ENCODE measurements at places on chromosomes 4 and X. TPM values are rescaled to one million over a fixed set of nuclear protein-coding genes. Genes with fewer than 3 reads are reported as not detected.

The DUSP21 gene
- not detected for total RNA-seq

The FMR1NB gene
- not detected for total RNA-seq

The PGRMC2 gene
- total RNA-seq: 90.1 TPM

The TEC gene
- total RNA-seq: 3.1 TPM

The RHOXF2 gene
- not detected for total RNA-seq

The VCX2 gene
- total RNA-seq: not detected

The BRS3 gene
- total RNA-seq: not detected

The SOX3 gene
- not detected for total RNA-seq

DNA sequence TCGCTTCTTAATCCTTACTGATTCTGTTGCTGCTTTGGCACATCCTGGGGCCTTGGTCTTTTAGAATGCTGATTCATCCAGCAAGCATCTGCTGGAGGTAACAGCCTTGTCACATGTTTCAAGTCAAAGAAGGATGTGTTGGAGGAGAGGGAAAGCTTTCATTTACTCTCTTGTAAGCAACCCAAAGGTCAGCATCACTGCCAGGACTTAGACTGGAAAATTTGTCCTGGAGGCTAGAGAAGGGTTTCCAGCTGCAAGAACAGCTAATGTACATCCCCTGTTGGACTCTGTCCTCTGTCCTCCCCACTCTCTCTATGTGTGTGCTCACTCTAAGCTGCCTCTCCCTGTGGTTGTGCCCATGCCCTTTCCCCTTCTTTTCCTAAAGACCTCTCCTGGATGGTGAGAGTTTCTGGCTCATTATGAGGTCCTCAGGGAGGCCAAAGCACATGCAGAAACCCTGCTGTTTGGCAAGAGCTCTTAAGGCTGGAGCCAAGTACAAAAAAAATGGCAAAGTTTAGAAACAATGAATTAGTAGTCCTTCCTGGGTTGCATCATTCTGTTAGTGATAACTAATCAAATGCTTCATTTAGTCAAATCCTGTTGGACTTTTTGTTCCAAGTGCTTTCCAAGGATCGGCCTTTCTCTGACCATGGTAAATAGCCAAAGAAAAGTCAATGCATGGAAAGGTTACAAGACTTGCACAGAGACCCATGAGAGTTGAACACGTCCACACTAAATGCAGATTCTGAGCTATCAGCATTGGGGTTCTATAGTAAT is 13.4 kb upstream of the SRPX start:
- DNase-seq: no peak

DNA sequence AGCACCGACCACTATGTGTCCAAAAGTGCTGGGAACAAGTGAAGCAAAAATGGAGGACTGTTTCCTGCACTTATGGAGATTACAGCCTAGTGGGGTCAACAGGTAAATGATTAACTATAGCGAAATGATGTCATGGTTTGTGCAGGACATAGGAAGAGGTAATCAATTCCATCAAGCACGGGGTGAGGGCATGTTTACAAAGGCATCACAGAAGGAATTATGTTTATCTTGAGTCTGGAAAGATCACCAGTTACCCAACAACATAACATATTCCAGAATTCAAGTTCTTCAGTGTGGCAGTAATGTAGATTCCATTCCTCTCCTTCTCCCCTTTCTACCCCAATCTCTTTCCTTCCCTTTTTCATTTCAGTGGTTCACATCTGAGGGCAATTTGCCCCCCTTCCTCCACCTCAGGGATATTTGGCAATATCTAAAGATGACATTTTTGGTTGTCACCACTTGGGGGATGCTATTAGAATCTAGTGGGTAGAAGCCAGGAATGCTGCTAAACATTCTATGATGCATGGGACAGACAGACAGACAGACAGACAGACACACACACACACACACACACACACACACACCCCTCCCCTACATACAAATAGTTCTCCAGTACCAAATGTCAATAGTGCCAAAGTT is 24.1 kb downstream of the FAM47E start:
- DNase-seq: no peak

DNA sequence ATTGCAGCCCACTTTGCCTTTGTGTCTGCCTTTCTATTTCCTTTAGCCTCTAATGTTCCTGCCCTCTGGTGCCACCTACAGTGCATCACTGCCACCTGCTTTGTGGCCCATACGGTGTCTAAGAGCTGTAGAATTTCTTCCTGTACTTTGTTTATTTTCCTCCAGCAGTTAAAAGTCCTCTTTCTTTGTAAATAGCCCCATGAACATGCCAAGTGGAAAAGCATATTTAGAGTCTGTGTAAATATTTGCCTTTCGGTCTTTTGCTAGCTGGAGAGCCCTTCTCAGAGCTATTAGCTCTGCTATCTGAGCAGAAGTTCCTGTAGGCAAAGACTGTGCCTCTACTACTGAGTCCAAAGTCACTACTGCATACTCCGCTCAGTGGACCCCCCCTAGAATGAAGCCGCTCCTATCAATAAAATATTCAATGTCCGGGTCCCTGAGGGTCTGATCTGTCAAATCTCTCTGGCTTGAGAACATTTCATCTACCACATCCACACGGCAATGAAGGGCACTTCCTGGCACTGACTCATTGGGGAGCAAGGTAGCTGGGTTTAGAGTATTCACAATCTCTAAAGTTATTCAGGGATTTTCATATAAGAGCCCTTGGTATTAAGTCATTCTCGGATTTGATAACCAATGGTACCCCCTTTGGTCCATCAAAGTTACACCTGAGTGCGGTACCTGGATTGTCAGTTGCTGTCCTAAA is 36.3 kb downstream of the SULT1E1 start:
- DNase-seq: peak; percentile 80

- peak; percentile 91 for DNase-seq
These were observed 618 bp downstream of the DDX3X start for GRCh38 chrX:41334363-41335197.

DNA sequence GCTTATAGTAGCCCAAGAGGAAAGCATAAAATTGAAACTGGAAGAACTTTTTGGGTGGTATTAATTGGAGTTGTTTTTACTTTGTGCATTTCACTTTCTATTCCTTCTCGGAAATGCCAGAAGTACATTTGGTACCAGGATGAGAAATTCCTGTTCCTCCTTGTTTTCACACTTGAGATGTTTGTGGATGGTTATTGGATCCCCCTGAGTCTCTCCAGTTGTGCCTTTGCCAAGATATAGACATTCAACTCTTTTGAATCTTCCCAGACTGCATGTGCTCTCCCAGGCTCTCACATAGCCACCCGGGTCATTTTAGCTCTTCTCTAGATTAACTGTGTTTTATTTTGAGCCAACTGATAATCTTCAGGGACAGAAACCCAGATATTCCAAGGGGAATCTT is 120.5 kb downstream of the AFF1 start:
- DNase-seq: no peak

DNA sequence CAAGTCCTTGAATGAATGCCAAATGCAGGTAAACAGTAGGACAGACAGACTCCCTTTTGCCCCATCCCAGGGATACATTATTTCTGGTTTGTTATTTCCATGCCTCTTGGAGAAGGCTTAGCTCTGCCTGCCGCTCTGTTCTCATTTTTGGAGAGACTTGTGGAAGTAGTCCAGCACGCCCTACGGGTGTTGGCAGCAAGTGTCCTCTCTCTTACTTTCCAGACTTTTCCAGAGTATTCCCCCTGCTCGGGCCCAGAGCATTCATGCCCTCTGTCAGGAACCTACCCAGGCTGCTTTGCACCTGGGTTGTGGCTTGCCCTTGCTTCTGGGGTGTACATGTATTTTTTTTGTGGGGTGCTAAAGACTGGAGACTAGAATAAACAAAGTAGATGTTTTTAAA is 15.3 kb downstream of the SLC34A2 start:
- DNase-seq: no peak

DNA sequence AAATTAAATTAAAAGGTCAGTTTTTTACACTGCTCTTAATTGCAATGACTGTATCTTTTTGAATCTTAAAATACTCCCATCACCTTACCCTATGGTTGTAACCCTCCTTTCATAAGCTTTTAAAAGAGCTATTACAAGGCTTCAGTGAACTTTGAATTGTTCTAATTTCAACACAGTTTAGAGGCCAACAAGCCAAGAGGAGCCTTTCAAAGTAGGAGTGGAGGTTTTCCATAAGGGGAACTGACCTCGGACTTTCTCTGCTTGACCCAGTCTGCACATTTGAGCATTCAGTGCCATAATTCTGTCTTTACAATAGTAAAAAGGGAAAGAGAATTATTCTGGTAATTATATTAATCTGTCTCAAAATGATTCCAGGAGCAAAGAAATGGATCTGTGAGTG is 98.9 kb downstream of the PARM1 start:
- DNase-seq: no peak

DNA sequence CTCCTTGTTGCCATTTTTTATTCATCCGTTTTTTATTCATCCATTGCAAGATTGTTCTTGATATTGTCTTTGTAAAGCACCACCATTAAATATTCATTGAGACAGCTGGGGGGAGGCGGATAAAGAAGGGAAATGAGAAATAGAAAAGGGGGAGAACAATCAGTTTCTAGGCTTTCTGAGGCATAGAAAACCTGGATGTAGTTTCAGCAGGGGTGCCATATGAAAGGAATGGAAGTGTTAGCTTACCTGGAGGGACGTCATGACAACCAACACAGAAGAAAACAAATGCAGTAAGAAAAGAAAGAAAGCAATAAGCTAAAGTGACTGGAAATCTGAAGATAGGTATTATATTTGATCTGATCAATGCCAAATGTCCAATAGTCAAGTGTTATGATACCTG is 276.1 kb downstream of the GASK1B start:
- DNase-seq: no peak

DNA sequence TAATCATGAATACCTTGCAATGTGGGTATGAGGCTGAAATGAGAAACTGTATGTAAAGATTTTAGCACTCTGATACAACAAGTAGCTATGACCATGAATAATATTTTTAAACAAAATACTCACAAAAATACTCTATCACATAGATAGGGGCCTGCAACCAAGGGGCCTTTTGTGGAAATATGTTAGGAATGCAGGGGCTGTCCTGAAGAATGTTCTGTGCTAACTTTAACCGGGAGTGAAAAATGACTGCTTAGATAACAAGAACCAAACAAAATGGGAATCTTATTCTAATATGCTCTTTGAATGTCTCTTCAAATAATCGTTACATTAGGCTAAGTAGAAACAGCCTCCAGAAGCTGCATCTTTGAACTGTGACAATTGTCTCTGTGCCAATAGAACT is 37.9 kb upstream of the GYPA start:
- no peak for DNase-seq

DNA sequence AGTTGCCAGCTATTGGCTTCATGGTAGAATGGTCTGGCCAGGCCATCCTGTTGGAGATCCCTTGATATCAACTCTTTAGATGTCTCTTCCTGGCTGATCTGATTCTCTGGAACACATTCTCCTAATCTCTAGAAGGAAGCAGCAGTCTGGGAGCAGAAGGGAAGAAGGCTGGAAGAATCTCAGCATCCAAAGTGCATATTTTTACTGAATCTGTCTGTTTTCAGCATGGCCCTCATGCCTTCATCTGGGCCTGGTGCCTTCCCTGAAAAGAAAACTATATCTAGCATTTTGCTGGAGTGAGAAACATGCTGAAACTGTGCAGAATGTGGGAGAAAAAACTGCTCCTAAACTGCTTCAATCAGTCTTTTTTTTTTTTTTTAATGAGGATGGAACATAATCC is 148.7 kb downstream of the REPS2 start:
- no peak for DNase-seq

DNA sequence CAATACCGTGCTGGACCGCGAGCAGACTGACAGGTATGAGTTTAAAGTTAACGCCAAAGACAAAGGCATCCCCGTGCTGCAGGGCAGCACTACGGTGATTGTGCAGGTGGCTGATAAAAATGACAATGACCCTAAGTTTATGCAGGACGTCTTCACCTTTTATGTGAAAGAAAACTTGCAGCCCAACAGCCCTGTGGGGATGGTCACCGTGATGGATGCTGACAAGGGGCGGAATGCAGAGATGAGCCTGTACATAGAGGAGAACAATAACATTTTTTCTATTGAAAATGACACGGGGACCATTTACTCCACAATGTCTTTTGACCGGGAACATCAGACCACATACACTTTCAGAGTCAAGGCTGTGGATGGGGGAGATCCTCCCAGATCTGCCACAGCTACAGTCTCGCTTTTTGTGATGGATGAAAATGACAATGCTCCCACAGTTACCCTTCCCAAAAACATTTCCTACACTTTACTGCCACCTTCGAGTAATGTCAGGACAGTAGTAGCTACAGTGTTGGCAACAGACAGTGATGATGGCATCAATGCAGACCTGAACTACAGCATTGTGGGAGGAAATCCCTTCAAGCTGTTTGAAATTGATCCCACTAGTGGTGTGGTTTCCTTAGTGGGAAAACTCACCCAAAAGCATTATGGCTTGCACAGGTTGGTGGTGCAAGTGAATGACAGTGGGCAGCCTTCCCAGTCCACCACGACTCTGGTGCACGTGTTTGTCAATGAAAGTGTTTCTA is 3.2 kb downstream of the PCDH7 start:
- DNase-seq: no peak

GRCh38 chr4:48756689-48757220 is 23.3 kb downstream of the FRYL start:
- no peak for DNase-seq

DNA sequence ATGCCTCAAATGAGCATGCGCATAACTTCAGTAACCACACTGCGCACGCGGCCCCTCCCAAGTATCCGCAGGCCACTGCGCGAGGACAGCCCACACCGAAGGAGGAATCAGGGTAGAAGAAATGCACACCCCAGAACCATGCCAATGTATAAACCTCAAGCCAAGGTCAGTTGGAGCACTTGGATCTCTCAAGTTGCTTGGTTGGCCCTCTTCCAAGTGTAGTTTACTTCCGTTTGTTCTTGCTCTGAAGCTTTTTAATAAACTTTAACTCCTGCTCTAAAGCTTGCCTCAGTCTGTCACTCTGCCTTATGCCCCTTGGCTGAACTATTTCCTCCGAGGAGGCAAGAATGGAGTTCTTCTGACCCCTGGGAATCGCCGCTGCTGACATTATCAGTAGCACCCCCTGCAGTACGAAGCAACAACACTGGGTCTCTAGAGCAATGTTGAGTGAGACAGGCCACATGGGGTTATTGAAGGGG is 22.0 kb upstream of the SPINK2 start:
- no peak for DNase-seq

DNA sequence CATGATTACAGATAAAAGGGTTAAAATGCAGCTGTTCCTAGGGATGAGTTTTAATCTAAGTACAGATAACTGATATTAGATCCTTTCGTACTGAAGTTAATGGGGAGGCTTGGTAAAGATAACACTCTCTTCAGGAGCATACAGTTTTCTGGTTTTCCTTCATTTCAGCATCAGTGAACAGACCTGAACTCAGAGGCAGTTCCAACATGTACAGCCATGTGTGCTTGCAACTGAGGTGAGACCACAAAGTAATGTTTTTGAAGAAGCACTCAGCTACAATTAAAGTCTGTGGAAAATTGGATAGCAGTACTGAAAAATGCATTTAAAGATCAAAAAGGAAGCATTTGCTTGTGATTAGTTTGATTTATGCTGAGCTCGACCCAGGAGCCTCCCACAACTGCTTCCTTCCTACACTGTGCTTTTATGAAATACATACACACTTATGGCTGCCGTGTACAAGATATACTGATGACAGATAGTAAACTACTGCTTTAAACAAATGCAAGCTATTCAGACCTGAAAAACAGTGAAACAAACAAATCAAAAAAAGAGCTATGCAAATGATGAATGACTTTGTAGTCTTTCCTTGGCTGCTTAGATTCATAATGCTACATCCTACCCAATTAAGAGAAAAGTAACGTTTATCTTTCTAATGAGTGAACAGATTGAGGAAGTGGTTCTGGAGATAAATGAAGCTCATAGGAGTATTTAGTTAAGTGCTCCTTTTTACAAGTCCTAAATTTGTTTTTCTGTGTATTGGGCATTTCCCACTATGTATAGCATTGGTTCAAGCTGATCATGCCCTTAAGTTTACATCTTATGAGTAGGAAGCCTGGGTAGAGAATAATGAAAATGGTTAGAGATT is 68.4 kb downstream of the PDLIM5 start:
- no peak for DNase-seq
